ENCODE measurements at places on chromosomes 5 and 9. TPM values are rescaled to one million over a fixed set of nuclear protein-coding genes. Genes with fewer than 3 reads are reported as not detected.

DNA sequence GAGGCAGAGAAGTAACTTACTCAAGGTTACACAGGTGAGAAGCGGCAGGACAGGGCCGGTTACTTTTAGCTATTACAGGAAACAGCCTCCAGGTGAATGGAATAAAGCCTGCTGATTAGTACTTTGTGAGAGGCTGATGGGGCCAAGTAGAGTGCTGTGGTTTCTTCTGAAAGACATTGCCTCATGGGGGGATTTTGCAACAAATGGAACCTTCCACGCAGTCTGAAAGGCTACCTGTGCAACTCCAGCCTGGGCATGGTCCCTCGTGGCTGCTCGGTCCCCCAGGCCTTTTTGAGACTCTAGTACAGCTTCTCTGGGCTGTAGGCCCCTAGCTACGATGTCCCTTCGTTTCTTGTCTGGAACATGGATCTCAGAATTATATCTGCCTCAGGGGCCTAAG, 2.0 kb downstream of the TMEM268 start:
- no peak for DNase-seq

DNA sequence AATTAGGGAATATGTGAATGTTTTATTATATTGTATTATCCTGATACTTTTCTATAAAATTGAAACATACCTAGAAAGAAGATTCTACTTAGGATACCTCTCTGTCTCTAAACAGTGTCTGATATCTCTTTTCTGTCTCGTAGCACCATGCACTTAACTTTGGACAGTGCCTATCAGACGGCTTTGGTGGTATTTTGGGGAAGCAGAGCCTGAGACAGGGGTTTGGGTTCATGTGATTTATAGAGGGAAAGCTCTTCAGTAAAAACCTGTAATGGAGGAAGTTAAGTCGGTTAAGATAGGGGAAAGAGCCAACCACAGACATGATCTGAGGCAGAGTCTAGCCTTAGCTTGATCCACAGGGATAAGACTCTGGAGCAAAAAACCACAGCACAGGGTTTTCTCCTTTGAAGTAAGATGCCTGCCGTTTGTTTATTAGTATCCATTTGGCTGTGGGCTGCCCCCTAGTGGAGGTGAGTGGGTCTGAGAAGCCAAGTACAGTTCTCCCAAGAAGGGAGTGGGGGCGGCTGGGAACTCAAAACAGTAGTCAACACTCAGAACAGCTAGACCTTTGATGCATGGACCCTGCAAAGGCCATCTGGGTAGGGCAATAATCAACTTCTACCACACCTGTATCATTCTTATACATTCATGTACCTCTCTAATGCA, 141.2 kb upstream of the ASTN2 start:
- peak; percentile 40 for DNase-seq

Gene C9orf153
- not detected for polyA plus RNA-seq

DNA sequence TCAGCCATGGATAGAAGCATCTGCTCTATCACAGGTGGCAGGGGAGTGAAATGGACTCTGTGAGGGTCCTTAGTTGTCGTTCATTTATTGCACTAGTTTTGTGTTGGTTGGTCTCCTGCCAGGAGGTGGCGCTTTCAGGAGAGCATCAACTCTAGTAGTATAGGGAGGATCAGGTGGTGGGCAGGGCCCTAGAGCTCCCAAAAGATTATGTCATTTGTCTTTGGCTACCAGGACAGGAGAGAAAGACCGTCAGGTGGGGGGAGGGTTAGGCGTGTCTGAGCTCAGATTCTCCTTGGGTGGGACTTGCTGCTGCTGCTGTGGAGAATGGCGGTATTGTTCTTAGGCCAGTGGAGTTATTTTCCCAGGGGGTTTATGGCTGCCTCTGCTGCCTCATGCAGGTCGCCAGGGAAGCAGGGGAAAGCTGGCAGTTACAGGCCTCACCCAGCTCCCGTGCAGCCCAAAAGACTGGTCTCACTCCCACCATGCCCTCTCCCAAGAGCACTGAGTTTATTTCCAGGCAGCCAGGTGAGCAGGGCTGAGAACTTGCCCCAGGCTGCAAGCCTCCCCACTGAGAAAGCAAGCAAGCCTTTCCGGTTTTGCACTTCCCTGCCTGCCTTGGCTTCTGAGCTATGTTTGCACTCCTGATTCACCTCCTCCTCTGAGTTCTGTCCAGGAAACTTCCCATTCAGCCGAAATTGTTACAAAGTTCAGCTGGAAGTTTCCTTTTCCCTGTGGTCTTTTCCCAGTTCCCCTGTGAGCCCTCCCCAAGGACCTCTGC, 317.3 kb downstream of the TAF11L14 start:
- DNase-seq, result peak; percentile 54

- DNase-seq, result no peak
Measured at GRCh38 chr9:134765785-134766184, 114.8 kb upstream of the FCN2 start.

DNA sequence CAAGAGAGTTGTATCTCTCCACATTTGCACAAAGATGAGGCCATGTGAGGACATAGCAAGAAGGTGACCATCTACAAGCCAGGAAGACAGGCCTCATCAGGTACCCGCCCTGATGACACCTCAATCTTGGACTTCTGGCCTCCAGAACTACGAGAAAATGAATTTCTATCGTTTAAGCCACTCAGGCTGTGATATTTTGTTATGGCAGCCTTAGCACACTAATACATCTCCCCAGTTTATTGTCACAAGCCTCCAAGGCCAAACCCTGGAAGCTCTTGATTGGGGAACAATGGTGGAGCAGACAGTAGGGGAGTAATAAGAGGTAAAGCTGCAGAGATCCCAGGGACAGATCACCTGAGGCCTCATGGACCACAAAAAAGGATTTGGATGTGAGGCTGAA, 7.7 kb upstream of the P4HA2 start:
- DNase-seq, result no peak

DNA sequence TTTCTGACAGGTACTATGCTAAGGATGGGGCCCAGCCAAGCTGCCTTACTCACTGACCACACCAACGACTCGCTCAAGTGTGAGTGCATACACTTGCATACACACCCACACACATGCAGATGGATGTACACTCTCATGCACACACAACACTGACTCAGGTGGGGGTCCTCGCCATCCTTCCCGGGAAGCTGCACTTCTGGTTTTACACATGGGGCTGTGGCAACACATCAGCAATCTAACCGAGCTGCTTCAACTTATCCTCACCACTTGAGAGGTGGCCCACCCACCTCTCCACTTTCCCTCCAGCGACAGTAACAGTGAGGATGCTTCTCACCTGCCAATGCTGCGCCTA, 67.2 kb upstream of the SLC25A51 start:
- peak; percentile 48 for DNase-seq

DNA sequence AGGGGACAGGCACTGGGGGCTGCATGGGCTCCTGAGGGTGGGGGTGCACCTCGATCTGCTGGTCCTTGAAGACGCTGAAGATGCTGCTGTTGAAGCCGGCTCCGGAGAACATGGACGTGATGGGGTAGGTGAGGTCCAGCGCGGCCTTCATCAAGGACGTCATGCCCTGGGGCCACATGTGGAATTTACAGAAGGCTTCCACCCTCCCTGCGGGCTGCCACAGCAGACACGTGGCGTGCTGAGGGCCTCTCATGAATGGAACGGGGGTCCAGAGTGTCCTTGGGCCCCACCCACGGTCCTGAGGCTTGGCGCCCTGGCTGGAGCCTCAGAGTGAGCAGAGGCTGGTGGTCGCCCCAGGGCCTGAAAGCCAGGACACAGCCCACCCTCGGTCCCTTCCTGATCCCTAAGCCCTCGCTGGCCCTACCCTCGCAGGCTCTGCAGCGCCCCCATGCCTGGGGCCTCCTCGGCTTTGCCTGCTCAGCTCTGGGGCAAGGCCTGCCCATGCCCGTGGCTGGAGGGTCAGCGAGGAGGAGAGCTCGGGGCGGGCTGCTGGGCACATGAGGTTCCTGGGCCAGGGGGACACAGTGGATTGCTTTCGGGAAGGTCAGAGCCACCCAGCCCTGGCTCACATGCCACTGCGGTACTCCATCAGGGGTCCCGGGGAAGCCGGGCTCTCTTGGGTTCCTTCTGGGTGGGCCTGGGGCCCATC, 5.3 kb upstream of the NSMF start:
- DNase-seq, result no peak

DNA sequence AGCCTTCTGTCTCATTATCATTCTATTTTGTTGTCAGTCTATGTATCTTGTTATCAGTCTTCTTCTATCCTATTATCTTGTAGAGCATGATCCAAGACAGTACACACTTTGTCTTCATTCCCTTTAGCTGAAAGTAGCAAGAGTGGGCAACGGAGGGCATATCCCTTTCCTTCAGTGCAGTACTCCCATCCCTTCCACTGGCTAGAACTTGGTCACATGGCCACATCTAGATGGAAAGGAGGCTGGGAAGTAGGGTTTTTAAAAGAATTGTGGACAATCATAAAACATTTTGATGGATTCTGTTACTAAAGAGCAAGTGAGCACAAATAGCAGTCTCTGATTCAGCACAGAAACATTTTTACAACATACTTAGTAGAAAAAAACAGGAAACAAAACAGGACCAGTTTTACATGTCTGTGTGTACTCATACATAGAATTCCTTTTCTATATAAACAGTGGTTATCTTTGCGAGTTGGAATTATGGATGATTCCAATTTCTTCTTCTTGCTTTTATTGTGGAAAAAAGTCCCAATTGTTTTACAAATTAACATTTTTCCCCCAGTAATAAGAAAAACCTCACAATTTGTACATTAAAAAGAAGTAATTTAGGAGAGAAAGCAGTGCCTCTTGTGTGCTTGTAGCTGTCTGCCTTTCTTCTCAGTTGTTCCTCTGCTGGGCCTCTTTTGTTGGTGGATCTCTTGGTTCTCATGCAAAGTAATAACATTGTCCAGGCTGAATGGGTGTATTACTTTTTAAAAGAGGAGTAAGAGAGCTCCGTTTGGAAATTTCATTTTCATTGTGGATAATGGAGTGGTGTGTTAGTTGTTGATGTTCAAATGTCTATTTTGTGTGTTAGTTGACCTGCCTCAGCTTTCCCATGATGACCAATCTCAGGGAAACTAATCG, 410.9 kb upstream of the TRPC7 start:
- peak; percentile 5 for DNase-seq

DNA sequence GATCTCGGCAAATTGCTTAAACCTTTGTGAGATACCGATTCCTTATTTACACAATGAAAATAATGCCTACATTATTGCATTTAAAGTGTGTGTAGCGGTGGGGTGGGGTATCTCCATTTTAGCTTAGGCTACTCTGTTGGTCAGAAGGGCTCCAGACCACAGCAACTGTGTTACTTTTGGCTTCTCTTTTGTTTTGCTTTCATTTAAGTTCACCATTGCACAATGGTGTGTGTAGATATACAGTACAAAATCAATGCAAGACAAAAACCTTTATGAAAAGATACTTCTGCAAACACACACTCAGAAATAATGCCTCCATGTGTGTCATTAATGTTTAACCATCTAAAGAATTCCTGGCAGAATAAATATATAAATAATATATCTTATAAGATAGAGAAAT, 279.4 kb downstream of the FBXL17 start:
- DNase-seq, result no peak

GRCh38 chr9:121966706-121967105, 126.4 kb downstream of the TTLL11 start:
- DNase-seq, result no peak

DNA sequence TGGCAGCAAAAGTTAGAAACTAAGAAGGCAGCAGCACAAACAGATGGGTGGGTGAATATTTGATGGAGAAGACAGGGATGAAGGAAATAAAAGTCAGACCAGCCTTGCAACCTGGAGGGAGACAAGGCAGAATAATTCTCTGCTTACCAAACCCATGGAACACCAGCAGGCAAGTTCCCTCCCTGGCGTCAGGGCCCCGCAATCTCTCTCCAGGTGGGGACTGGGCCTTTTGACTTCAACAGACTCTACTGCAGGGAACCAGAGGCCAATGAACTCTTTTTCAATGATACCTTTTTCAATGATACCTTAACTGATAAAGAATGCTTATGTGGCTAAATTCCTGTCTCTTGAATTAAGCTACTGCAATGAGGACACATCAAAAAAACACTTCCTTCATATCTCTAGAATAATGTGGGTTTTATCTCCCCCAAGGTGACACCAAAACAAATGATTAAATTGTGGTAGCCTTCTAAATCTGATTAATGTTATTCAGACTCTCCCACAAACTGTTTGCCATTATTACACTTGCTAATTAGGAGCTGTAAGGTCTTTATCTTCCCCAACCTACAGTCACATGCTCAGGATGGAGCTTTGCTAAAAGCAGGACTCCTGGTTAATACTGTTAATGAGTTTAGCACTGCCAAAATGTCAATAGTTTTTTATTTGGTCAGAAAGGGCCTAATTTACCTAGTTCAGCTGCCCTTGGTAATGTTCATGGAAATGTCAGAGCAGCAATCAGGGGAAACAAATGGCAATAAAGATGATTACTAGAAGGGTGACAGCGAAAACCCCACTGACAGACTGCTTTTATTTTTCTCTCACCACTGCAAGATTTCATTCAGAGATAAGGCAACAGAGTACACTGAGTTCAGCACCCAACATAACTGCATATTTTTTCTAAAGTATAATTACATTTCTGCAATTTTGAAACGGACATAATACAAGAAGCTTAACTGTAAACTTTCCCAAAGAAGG, 165.5 kb downstream of the TSSK1B start:
- no peak for DNase-seq

- peak; percentile 40 for DNase-seq
Measured at GRCh38 chr5:134437847-134438581, 26.3 kb upstream of the CDKN2AIPNL start.

DNA sequence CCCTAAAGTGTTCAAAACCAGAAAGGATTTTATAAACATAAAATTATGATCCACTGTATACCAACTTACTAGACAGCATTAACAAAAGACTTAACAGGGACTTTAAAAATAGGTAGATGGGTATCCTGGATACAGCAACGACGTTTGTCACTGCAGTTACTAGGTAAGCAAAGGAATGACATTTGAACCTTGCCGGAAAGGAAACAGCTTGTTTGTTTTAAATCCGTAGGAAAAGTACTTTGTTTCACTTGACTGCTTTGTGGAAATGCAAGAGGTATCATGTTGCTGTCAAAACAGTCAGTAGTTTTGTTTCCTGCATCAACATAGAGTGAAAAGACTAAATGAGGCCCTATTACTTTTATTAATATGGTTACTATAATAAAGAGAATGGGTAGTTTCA, 122.9 kb downstream of the CDC42SE2 start:
- DNase-seq, result no peak

DNA sequence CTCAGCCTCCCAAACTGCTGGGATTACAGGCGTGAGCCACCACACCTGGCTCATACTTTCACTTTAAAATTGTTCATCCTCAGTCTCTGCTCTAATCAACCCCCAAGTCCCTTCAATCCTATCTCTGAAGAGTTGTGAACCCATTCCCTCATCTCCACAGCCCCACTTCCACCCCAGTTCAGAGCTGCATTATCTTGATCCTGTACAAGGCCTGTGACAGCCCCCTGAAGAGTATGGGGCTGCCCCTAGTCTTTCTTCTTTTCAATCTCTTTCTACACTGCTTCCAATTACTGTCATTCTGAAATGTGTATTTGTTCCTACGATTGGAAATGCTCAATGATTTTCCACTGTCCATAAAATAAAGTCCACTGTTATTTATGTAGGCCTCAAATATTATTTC, 588.3 kb downstream of the RAB3C start:
- no peak for DNase-seq
